ENCODE measurements at places on chromosomes 16 and 17.

DNA sequence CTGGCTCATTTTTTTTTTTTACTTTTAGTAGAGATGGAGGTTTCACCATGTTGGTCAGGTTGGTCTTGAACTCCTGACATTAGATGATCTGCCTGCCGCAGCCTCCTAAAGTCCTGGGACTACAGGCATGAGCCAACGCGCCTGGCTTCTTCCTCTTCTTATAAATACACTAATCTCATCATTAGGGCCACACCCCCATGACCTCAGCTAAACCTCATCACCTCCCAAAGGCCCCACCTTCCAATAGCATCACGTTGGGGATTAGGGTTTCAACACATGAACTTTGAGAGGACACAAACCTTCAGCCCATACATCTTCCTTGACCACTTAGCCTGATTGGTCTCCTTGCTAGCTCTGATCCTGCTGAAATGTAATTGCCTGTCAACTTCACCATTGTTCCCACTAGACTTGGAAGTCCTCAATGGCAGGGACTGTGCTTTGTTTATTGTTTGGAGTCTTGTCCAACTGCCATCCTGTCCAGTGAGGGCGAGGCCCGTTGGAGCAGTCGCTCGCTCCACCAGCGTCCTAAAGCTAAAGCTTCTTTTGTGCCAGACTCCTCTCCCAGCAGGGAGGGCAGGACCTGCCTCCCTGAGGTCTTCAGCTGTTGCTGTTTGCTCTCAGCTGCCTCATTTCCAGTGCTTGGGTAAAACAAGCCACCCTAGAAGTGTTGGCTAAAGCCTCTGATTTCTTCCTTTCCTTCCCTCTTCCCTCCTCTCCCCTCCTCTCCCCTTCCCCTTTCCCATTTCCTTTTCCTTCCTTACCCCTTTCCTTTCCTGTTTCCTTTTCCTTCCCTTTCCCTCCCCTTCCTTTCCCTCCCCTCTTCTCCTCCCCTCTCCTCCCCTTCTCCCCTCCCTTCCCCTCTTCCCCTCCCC lies 85.3 kb downstream of the HAPSTR1 start:
- no peak for DNase-seq

DNA sequence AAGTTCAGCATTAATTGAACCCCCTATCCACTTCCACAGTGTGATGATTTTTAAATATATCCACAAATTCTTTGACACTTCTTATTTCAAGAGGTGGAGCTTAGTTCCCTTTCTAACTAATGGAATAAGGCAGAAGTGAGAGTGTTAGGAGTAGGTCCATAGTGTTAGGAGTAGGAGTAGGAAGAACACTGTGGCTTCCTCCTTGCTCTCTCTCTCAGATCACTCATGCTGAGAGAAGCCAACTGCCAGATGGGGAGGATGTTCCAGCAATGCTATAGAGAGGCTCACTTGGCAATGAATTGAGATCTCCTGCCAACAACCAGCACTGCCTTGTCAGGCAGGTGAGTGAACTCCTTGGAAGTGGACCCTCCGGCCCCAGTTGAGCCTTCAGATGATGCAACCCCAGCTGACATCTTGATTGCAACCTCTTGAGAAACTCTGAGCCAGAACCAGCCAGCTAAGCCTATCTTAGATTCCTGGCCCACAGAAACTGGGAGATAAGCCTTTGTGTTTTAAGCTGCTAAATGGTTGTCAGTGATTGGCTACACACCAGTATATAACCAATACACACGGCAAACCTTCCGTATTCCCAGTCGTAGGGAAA lies 44.3 kb downstream of the SPECC1 start:
- DNase-seq = no peak

GRCh38 chr17:55757659-55758058 lies 6.8 kb downstream of the PCTP start:
- DNase-seq = no peak

DNA sequence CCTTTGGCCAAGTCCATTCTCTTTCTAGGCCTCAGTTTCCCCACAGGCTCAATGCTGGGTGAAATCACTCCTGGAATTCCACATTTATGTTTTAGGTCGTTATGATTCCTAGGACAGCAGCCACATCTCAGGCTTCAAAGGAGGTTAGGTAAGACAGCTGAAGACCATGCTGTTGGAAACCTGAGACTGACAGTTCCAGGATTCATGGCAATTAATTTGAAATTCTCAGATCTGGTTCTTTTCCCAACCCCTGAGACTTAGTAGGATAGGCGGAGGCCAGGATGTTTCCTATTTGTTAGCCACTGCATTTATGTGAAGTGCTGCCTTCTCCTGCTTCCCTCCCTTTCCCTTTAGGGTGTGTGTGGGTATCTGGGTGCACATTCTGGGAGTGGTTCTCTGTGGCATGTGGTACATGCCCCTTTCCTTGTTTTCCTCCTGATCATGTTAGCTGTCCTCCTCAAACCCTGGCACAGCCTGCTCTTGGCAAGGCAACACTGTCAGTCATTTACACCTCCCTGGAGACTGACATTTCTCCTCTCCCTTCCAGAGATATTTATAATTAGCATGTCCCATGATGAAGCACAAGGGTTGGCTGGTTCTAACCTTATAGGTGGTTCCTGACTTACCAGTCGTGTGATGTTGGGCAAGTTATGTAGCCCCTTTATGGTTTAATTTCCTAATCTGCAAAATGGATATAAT lies 91.4 kb upstream of the SALL1 start:
- DNase-seq = no peak

DNA sequence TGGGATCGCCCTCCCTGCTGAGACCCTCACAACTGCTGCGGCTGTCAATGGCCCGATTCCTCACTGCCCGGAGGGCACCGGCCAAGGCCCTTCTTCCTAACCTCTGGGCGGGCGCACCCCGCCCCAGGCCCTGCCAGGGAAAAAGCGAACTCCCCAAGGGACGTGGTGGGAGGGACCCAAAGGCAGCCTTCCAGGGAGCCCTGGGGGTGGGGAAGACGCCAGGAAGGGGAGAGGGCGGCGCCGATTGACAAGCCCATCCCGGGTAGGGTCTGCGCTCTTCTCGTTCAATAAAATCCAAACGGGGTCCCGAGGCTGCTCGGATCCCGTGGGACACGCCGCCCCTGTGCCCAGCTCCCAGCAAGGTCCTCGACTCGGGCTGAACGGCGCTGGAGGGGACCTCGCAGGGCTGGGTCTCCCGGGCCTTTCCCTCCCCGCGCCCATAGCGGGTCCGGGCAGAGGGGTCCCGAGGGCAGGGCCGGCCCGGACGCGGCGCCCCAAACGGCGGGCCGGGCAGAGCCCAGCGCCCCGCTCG lies 416 bp downstream of the KIFC3 start:
- no peak for DNase-seq

DNA sequence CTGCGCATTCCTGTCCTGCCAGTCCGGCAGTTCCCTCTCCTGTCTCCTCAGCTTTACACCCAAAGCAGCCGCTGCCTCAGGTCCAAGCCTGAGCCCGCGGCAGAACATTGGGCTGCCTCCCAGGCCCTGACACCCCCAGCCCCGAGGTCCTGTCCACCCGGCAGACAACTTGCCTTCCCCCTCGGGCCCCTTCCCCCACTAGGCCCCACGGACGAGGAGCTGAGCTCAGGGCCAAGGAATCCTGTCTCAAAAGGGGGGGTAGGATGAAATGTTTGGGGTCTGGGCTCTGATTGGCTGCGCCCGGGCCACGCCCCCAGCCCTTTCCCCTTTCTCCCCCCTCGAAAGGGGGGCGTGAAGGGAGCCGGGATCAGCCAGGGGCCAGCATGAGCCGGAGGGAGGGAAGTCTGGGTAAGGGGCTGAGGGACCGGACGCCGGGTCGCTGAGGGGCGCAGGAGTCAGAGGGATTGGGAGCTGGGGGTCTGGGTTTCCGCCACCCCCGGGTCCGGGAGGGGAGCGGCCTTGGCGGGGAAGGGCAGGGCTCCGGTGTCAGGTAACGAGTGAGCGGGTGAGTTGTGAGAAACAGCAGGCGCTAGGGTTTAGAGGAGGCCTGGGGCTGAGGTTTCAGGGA lies at the start of gene CTF1:
TSS of gene CTF1 (plus strand) at position 354 of the 628 bp plus-strand sequence. CDS start at position 384, 30 bp downstream.
- no peak for DNase-seq

GRCh38 chr16:74607962-74608356 lies 1.0 kb upstream of the GLG1 start:
- no peak for DNase-seq

GRCh38 chr17:65102235-65102634 lies 34.9 kb upstream of the RGS9 start:
- DNase-seq = no peak

DNA sequence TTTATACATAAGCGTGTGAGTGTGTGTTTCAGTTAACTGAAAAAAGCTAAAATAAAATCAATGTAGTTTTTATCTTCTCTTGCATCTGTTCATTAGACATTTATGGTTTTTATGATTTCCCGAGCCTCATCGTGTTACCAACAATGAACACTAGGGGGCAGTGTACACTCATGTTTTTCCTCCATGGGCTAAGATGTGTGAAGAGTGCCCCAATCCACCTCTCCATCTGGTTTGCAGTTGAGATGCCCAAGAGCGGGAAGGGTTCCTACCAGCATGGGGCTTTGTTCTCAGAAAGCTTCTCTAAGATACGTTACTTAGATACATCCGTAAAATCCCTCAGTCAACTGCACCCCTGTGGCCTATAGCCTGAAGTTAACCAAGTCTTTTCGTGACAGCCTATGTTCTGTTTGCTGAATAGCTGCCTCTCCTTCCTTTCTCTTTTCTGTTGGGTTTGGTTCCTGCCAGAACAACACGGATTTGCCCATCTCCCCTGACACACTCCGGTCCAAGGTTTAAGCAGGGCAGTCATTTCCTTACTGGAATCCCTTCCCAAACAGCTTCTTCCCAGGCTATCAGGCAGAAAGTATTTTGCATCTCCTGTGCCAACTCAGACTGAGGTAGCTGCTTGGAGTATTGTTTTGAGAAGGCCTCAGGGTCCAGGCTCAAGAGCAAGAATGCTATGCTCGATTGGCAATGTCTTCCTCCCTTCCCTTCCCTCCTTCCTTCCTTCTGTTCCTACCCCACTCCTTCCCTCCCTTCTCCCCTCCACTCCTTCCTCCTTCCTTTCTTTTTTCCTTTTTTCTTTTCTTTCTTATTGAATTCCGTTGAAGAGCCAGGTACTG lies 12.9 kb upstream of the ELAC2 start:
- DNase-seq = no peak

GRCh38 chr17:37725601-37726146 lies 19.2 kb downstream of the HNF1B start:
- no peak for DNase-seq

- no peak for DNase-seq
Measured at GRCh38 chr16:54174750-54175149, 111.8 kb downstream of the IRX3 start.

DNA sequence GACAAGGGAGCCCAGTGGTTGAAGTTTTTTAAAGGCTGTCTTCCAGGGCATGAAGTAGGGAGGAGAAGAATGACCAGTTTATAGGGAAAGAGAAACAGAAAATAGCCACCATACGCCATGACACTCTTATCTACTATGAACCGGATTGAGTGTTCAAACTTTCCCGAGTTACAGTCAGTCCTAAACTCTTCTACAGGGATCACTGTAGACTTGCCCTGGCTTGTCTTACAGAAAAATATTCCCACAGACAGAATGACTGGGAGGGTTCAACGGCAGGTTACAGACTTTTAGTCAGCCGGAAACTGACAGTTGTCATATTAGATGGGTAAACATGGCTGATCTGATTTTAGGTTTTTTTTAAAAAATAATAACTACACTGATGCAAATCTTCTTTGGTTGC lies 662.5 kb upstream of the SOX9 start:
- no peak for DNase-seq

- no peak for DNase-seq
Measured at GRCh38 chr17:40091691-40092397, 8.5 kb downstream of the NR1D1 start.

DNA sequence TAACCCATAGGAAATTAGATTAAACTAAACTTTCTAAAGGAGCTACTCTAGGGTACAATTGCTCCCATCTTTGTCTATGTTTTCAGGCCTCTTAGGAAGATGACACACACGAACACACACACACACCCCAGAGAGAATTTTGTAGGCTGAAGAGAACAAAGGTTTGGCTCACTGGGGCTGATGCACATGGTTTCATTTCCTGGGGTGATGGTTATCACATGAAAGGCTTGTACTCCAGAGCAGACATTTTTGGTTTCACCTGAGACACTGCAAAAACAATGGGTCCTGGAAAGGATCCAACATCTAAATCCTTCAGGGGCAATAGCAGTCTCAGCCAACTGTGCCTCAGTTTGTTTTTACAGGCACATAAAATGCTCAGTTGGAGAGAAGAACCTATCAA lies 62.8 kb downstream of the GRB7 start:
- no peak for DNase-seq

DNA sequence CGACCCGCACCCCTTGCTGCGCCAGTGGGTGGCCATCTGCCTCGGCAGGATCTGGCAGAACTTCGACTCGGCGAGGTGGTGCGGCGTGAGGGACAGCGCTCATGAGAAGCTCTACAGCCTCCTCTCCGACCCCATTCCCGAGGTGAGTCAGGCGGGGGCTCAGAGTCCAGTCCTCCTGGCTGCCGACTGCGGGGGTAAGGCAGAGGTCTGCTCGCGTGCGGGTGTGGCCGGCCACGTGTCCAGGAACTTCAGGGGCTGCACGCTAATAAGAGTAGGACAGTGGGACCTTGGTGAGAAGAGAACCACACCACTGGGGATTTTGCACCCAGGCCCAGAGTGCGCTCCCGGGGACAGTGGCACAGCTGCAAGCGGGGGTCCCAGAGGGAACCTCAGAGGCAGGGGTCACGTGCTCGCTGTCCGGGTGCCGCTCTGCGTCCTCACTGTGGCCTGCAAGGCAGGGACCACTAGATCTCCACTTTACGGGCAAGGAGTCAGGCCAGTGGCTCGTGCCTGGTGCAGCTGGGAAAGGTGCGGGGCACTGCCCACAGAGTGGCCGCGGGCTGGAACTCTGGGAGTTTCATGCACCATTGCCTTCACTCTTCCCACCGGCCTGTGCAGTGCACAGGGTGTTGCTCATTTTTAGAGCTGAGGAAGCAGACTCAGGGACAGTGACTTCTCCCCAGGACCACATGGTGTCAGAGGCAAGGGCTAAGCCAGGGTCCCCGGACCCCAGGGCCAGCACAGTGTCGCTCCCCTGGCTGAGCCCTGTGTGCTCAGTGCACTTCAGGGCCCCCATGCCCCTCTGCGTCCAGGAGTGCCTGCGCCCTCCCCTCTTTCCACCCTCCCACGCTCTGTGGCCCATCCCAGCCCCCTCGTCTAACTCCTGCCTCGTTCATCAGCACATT lies 107.6 kb upstream of the CHMP6 start:
- no peak for DNase-seq

- DNase-seq = no peak
Measured at GRCh38 chr16:87317750-87318644, 805 bp upstream of the C16orf95 start.

DNA sequence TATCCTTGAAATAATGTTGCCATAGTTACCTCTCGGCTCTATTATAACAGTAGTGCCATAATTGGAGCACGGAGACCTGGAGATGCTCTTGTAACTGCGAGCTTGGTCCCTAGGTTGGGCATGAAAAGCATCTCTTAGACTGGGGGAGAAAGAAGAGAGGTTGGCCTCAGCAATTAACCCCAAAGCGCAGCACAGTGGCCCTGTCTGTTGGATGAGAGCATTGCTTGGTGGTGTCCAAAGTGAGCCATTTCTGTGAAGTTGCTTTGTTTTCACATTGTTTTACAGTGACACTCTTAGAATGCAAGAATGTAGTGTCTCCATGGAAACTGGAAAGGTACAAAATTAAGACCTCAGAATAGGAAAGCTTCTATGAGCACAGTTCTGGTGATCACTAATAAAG lies 660.7 kb upstream of the EEF2KMT start:
- DNase-seq = no peak

All from NCI-H2107 (cell line).